Upper lobe of left lung (tissue), 6 donors: ENCODE measurements at places on chromosomes 13 and 19.

DNA sequence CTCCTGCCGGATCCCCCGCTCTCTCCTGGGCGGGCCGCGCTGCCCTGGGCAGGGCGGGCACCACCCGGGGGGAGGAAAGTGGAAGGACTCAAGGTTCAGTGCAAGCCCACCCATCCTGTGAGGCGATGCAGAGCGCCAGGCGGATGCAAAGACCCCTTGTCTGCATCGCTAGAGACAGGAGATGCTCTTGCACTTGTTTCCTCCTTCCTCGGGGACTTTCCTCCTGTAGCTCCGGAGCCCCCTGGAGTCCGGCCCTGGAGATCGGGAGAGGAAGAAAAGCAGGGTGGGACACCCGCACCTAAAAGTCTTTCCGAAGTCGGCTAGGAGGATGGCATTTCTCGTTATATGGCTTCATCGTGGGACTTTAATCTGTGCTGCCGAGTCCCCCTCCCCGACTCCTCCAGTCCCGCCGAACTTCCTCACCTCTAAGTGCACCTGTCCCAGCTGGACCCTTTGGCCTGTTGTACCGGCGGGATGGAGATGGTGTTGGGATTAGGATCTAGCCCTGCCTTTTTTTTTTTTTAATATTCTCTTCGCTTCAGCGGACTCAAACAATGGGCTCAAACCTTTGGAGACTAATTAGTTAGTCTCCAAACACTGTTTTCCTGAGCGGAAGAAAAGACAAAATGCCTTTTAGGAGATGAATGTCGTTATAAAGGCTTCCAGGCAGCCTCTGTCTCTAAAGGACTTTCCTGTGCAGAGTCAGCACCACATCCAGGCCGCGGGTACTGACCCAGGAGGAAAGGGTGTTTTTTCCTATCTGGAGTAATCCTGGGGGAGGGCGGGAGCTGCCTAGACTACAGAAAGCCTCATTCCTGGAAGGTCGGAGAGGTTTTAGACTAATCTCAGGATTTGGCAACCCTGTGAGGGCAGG, 725 bp downstream of the FAM124A start:
- no peak for DNase-seq

GRCh38 chr19:46890423-46891170, 29.8 kb downstream of the ARHGAP35 start:
- DNase-seq, result no peak

DNA sequence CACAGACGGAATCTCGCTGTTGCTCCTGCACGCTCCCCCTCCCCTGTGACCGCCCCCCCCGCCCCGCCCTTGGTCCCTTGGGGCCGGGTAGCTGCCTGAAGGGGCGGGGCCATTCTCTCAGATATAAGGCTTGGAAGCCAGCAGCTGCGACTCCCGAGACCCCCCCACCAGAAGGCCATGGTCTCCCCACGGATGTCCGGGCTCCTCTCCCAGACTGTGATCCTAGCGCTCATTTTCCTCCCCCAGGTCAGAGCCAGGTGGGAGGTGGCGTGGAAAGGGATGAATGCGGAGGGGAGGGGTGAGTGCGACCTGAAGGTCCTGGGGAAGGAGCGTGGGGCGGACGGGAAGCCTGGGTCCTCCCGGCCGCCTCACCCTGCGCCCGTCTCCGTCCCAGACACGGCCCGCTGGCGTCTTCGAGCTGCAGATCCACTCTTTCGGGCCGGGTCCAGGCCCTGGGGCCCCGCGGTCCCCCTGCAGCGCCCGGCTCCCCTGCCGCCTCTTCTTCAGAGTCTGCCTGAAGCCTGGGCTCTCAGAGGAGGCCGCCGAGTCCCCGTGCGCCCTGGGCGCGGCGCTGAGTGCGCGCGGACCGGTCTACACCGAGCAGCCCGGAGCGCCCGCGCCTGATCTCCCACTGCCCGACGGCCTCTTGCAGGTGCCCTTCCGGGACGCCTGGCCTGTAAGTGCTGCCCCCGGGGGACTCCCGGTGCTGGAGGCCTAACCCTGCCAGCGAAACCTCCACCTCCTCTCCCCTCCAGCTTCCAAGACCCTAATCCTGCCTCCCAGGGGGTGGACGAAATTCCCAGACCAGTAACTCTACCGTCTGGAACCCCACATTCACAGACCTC, at the start of gene DLL3:
Gene DLL3, plus strand, starts transcription at position 150 of the 845 bp plus-strand sequence. Its CDS starts 28 bp downstream, at position 178.
- DNase-seq, result no peak

DNA sequence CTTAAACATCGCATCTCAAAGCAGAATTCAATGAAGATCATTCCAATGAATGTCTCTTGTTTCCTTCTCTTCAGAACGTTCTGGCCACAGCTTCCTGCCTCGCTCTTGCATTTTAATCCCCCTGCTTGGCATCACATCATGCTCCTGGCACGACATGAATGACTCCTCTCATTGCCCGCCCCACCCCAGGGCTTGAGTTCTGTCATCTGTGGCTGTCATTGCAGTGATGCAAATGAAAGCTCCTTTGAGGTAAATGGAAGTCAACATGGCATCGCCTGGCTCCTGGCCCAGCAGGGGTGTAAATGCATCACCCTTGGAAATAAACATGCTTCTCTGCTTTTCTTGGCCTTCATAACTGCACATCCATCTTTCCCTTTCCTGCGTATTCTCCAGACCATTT, 48.6 kb downstream of the SCEL start:
- DNase-seq, result no peak

GRCh38 chr13:83190020-83190419, 692.3 kb downstream of the SLITRK1 start:
- DNase-seq, result no peak

- DNase-seq, result no peak
These were observed 724.4 kb upstream of the SLITRK5 start for GRCh38 chr13:86946734-86947133.

GRCh38 chr13:113545931-113546516, 38.5 kb upstream of the TFDP1 start:
- no peak for DNase-seq

GRCh38 chr13:21075379-21076249, 14.2 kb upstream of the LATS2 start:
- DNase-seq, result peak; percentile 50

- DNase-seq, result no peak
These were observed 87.8 kb upstream of the RFC3 start for GRCh38 chr13:33730147-33730546.

DNA sequence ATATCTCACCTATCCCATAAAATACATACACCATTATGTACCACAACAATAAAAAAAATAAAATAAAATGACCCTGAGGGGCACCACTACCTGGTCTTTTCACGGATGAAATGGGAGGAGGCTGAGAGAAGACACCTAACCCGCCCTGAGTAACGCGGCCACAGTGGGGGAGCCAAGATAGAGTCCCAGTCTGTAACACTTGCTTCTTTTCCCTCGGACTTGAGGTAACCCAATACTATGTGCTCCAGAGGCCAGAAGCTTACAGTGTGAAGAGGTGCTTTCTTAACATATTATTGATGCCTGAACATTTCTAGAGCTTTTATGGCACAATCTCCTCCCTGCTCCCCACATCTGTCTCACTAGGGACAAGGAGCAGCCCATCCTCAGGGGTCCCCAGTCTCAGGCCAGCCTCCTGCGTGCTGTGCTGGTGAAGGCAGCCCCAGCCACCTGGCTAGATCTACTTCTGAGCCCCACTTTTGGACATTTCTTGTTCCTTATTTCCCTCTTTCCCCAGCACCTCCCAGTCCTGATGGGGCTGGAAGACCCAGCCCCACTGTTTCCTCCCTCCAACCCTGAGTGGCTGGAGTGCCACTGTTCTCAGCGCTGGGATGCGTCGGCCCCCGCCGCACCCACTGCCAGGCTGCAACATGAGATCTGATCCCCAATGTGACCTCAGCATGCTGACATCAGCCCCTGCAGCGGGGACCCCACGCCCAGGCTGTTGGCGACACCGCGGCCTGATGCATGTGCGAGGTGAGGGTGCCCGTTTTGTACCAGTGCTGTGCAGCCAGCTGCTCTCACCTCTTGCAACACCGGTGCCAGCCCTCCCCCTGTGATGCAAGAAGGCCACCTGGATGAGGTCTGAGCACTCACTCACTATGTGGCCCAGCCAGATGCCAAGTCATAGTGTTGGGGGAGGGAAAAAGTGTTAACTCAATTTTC, 143.3 kb downstream of the DCLK1 start:
- peak; percentile 74 for DNase-seq

GRCh38 chr13:52739468-52740071, at the start of gene CNMD:
Gene CNMD, minus strand, starts transcription at chr13:52739820. Its CDS starts 119 bp downstream, at chr13:52739701.
- peak; percentile 65 for DNase-seq

DNA sequence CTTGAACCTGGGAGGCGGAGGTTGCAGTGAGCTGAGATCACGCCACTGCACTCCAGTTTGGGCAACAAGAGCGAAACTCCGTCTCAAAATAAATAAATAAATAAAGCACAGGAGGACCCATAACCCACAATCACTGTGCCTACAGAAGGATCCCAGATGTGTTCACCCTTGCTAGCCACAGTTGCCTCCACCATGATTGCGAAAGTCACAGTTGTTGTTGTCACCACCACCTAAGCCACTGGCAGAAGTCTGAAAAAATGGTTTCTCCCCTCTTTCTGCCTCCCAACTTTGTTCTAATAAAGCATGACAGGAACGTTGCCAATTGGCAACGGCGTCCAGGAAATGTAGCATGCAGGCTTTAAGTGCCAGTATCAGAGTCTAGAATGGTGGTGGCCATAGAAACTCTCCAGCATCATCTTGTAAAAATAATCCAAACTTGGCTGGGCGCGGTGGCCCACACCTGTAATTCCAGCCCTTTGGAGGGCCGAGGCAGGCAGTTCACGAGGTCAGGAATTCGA, 2.2 kb upstream of the EPS15L1 start:
- DNase-seq, result no peak

DNA sequence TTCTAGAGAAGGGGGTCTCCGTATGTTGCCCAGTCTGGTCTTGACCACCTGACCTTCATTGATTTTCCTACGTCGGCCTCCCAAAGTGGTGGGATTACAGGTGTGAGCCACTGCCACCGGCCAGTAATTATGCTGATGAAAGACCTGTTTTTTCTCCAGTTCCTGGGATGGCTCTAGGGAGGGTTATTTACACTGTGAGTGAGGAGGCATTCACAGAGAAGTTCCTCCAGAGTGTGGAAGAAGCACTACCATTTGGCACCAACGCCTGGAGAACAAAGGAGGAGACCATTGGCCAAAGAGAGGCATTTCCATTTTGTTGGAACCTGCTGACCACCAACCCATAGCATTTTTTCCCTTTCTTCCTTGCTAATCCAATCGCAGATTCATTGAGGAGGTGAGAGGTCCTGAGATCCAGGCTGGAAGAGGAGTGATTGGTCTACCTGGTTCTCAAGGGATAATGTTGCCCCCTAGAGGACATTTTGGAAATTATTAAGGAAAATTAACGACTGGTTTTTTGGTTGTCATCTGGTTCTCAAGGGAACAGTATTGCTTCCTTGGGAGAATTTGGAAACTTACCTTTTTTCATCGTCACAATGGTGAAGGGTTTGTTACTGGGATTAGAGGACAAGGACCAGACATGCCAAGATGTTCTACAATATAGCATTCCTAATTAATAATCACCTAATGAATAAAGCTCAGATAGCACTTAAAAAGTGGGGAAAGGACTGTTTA, 5.5 kb upstream of the SAE1 start:
- no peak for DNase-seq

- DNase-seq, result no peak
These were observed 51.7 kb upstream of the CYP4F8 start for GRCh38 chr19:15563325-15563794.

DNA sequence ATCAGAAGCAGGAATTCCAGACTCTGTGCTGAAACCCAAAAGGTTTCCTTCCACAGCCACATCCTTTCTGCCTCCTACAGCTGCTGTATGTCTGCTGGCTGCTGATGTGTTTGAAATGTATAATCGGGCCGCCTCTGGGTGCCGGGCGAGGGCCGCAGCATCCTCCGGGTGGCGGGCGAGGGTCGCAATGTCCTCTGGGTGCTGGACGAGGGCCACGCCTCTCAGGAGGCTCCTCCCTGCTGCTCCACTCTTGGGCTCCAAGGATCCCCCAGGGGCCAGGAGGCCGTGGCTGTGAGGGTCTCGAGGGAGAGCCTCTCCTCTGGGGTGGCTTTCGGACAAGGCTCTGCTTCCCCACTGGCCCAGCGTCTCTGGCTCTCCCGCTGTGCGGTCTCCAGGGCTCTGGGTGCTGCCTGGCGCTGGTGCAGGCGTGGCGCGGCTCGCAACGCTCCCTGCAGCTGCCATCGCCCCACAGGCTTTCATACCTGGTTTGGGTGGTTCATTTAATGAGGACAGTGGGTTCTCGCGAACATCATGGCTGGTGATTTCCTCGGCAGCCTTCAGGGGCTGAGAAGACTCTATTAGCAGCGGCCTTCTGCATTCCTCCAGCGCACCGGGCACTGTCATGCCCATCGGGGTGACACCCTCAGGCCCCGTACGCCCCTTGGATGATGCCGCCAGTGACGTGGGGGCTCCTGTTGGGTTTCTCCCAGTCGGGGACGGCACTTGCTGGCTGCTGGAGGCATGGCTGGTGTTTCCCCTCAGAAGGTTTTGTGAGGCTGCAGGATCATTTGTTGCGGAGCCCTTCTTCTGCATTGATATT, 41.8 kb upstream of the GRTP1 start:
- no peak for DNase-seq

DNA sequence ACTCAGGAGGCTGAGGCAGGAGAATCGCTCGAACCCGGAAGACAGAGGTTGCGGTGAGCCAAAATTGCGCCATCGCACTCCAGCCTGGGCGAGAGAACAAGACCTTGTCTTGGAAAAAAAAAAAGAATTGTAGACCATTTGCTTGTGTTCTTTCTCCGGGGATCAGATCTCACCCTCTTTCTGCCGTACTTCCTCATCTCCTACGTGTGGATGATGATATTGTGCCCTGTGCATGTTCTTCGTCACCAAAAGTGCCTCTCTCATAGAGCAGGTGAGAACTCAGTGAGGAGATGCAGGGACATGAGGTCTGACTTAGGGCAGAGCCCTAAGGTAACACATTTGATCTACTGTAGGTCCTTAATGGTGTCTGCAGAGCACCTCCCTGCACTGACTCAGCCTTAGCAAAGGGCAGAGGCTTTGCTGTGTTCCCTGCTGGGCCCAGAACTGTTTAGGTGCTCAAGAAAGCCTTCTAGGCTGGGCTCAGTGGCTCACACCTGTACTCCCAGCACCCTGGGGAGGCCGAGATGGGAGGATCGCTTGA, 1.3 kb downstream of the APOC2 start:
- DNase-seq, result no peak

DNA sequence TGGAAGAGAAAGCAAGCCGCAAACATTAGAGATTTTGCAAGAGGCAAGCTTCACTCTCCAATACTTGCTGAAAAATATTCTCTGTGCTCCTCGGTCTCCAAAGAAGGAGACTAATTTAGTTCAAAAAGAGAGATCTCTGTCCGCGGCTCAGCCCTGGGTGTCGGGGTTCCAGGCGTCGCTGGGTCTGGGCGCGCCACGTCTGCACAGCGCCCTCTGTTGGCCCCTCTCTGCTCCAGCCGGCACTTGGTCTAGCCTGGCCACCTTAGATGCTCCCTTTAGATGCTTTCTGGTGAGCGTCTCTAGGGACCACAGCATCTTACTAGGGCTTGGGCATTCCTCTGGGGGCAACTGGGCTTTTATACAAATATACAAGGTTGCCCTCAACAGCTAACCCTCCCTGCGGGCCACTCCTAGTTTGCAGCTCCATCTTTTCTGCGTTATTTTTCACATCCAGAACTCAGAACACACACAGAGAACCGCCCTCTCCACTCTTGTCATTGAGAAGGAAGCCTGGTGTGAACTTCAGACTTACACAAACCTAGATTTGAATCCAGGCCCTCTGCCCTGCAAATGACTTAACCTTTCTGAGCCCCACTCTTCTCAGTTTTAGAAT, 78.3 kb downstream of the CYSLTR2 start:
- peak; percentile 43 for DNase-seq
